ENCODE measurements at places on chromosomes 2 and 18.

DNA sequence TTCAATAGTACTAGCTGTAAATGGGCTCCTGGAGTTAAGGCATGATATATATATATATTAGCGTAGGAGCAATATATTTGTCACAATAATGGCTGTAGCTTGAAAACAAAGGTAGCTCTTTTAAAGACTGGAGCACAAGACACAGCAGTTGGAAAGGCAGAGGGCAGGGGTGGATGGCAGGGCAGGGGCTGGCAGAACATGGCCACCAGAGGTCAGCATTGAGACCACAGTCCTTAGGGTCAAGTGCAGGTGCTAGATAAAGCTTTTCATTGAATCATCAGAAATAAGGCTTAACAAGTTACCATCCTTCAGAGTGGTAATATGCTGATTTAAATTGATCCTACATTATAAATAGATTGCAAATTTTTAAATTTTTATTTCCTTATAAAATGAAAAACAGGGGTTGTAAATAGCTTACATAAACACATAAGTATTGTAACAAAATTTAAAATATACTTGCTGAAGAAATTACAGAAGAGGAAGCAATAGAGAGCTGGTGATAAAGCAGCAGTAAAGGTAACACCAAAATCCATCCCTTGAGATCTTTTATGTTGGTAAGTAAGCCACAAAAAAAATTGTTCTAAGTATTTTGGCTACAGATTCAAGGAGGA lies 161.2 kb upstream of the PIEZO2 start:
- peak; percentile 53 for DNase-seq

GRCh38 chr18:14999085-14999975 lies 251.4 kb downstream of the ANKRD30B start:
- peak; percentile 42 for DNase-seq

DNA sequence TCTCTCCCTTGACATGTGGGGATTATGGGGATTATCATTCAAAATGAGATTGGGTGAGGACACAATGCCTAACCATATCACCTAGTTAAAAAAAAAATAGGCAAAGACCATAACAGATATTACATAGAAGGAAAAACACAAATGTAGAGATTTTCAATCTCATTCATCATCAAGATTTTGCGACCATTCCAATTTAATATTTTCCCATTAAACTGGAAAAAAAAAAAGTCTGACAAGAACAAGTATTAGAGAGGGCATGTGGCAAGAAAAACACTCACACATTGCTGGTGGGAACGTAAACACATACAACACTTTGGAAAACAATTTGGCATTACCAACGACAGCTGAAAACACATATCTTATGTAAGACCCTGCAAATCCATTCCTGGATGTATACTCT lies 71.0 kb upstream of the MYCN start:
- DNase-seq, result no peak

- DNase-seq, result no peak
Observed at GRCh38 chr18:60466677-60467076, 94.1 kb upstream of the MC4R start.

DNA sequence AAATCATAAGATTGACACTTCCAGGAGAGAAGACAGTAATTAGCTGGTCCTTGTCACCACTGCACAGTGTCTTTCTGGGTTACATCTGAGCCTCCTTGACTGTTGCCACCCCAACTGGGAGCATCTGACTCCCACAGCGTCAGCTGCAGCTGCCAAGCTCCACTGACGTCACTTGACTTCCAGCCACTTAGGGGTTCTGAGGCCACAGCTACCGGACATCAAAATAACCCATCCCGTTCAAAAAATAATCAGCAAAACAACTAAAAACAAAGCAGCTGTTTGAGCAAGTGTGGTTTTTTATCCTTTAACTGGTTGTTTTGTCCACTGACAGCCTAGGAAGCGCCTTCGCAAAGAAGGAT lies 206.5 kb upstream of the AGAP1 start:
- no peak for DNase-seq

GRCh38 chr2:11079136-11079824 lies 76.0 kb upstream of the SLC66A3 start:
- no peak for DNase-seq

GRCh38 chr2:220029013-220029412 lies 401.6 kb downstream of the SLC4A3 start:
- DNase-seq, result no peak
